ENCODE measurements at places on chromosomes 7 and 10.
A peak's percentile ranks its signal among the peaks of the same experiment; 100 is the strongest.

- no peak for DNase-seq
These were observed 23.1 kb upstream of the JAZF1 start for GRCh38 chr7:28203508-28204240.

DNA sequence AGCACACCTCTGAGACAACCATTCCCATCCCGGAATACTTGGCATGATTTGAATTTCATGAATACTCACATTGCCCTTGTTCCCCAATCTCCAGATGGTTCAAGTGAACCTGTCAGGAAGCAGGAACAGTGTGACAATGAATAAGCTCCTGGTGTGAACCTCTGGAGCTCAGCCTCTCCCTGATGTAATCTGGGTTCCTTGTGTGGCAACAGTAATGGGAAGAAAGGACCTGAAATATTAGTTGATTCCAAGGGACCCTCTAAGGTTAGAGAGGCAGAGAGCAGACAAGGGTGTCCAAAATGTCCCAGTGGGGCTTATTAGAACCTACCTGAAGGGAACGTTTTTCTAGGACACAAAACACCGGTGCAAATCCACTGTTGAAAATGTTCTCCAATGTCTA lies 8.5 kb downstream of the OR2A7 start:
- no peak for DNase-seq

GRCh38 chr7:5445981-5446594 lies 22.5 kb upstream of the TNRC18 start:
- DNase-seq, result no peak

- DNase-seq, result no peak
These were observed 79.3 kb upstream of the ADCY1 start for GRCh38 chr7:45494885-45495284.

- DNase-seq, result peak; percentile 20
These were observed 60.7 kb downstream of the VCL start for GRCh38 chr10:74058658-74059057.

- DNase-seq, result no peak
These were observed 266.8 kb downstream of the CELF2 start for GRCh38 chr10:11284291-11285085.

- DNase-seq, result peak; percentile 62
These were observed at the start of gene ADCY1 for GRCh38 chr7:45573661-45574415. TSS of gene ADCY1 (plus strand) at chr7:45574368. CDS start at chr7:45574544, 176 bp downstream.

DNA sequence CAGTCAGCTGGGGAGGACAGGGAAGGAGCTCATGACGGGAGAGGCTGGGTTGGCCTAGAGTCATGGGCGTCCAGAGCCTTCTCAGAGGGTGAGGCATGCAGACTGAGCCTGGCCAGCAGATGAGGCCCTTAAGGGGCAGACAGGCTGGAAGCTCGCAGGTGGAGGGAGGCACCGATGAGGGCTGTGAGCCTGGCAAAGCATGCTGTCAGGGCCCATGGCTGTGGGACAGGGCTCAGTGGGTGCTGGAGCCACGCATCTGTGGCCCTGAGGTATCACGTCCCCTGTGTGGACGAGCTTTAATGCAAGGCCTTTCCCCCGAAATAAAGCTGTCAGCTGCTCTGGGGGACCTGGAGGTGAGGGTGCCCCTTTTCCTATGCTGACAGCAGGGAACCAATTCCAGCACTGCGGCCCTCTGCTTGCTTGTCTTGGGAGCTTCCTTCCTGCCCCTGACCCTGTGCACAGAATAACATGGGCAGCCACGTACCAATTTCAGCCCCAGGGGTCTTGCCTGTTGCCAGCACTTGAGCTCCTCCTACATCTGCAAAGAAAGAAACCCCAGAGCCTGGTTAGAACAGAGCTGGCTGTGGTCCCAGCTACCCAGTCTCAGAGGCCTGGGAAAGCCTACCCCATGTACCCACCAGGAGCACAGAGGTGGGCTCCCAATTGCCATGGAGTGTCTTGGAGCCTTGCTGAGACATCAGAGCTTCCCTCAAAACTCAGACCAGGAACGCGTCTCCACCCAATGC lies 20.6 kb downstream of the TMEM273 start:
- DNase-seq, result no peak

- DNase-seq, result no peak
These were observed 31.4 kb downstream of the CCDC71L start for GRCh38 chr7:106629516-106629915.

GRCh38 chr7:117164620-117165019 lies 158.2 kb downstream of the WNT2 start:
- DNase-seq, result no peak

DNA sequence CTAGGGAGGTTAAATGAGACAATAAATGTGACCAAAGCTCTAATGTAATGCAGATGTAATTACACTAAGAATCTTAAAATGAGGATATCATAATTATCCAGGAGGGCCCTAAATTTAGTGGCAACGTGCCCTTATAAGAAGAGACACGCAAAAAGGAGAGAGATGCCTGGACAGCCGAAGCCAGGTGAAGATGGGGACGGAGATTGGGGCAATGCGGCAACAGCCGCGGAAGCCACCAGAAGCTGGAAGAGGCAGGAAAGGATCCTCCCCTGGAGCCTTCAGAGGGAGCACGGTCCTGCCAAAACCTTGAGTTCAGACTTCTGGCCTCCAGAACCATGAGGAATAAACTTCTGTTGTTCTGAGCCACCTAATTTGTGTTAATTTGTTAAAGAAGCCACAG lies 25.3 kb upstream of the C10orf71 start:
- DNase-seq, result no peak

DNA sequence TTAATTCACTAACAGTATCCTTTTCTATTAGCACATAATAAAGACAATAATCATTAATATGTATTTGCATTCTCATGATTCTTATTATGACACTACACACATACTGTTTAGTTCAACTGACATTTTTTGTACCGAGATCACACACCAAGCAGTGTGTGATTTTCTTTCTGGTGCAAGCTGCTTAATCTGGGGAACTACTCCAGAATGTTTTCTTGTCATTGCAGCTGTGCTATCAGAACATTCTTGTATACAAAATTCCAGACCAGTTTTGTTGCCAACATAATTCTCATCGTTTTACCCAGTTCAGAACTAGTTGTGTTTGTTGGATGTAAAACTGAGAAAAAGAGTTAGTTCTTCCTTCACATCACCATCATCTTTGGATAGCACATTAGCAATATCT lies 37.4 kb downstream of the VKORC1L1 start:
- no peak for DNase-seq

GRCh38 chr7:23888958-23889357 lies 178.9 kb downstream of the STK31 start:
- DNase-seq, result no peak

DNA sequence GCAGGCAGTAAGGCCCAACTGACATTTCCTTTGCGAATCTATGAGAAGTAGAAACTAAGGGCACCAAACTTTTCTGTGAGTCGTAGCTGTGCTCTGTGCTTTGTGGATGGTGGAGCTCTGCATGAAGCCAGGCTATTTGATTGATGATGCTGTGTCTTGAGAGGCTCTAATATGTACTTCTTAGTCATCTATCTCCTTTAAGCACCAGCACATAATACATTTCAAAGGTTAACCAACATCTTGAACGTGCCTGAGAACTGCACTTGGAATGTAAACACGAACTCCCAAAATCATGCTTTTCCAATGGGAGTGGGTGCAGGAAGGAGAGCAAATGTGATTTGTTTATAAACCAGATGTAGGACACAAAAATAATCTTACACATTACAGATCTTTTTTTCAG lies 411.6 kb downstream of the PARD3 start:
- no peak for DNase-seq

Measured in NCI-H1417 (cell line).